T1000 (cell line): ENCODE measurements at places on chromosomes 5 and 9.

DNA sequence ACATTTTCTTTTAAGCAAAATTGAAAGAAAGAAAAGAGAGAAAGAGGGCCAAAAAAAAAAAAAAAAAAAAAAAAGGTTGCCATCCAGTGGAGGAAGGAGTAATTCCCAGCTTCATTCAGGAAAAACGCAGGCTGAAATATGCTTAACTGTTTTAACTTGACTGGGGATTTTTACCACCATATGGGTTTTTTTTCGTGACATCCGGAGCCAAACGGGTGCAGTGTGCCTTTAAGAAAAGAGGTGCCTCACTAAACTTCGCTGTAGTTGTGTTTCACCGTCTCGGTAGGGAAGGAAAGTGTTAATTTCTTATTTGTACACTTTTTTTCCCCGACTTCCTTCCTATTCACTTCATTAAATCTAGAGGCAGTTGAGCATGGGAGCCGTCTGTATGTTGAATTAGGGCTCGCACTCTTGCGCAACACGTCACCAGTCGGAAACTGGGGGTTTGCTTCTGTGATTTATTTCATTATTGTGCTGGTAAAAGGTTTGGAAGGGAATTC, 143.0 kb downstream of the SMARCA2 start:
- no peak for DNase-seq

DNA sequence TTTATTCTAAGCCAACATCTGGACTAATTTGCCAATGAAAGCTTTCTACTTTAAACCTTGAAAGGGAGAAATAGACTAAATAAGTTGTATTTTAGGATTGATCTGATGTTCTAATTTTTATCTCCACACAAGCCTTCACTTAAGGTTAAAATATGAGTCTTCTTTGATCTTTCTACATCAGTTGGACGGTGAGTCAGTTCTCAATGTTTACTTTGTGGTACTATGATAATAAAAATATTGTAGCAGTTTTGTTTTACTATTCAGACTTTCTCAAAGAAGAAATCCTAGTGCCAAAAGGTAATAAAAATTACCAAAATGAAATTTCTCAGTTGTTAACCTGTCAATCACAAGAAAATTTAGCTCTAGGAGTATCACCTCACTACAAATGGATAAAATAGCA, 203.5 kb upstream of the RGMB start:
- DNase-seq = no peak

- DNase-seq = no peak
Observed at GRCh38 chr9:127595611-127596010, 16.5 kb upstream of the STXBP1 start.

GRCh38 chr5:159913048-159913447, 3.2 kb upstream of the ADRA1B start:
- peak; percentile 19 for DNase-seq

DNA sequence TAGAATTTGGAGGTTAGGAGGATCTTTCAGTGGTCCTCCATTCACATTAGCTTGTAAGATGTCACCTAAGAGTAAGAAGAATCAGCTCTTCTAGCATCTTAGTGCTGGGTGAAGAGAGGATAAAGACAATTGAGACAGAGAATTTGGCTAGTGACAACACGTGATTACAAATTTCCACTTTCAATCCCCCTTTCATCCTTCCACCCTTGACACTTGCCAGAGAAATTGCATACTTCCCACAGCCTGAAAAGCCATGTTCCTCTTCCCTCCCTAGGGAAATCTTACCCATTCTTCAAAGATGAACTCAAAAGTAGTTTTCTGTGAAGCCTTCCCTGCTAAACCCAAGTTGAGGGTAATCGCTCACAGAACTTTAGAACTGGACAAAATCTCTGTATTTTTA, 282.6 kb upstream of the PTGER4 start:
- no peak for DNase-seq

DNA sequence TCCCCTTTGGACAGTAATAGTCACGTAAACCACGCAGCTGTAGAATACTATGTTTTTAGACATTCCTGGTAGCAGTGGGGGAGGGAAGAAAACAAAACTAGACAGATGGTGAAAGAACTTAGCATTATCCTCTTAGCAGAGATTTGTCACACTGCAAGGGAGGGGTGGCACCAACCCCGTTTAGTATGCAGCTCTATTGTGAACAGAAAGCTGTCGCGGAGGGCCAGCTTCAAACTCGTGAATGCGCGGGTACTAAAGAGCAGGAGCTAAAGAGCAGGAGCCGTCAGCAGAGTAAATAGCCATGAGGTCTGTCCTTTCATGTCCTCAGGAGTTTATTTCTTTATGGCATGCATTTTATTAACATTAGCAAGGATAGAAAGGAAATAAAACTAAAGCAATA, 141.9 kb upstream of the SLC12A2 start:
- DNase-seq = no peak

- DNase-seq = no peak
Observed at GRCh38 chr5:170280011-170280493, 17.5 kb downstream of the LCP2 start.

DNA sequence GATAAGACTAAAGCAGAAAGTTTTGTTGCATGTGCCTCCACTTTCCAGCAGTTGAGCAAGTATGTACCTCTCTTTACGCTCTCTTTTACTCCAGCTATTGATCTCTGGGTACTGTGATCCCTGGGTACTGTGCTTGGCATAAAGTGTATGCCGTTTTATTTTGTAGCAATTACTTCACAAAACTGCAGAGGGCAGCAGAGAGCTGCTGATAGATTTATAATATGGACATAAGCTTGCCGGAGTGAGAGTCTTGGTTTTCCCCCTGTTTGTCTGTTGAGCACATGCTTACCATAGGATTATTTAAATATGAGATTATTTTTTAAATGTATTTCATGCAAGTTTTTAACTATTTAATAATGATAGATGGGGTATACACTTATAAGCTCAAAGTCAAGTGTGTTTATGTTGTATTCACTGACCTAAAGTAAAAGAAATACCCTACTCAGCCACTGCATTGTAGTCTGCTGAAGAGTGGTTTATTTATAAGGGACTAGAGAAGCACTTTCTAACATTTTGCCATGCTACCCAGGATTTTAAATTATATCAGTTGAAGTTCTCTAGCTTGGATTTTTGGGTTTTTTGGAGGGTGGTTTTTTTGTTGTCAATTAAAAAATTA, 13.0 kb downstream of the TTC1 start:
- peak; percentile 23 for DNase-seq

DNA sequence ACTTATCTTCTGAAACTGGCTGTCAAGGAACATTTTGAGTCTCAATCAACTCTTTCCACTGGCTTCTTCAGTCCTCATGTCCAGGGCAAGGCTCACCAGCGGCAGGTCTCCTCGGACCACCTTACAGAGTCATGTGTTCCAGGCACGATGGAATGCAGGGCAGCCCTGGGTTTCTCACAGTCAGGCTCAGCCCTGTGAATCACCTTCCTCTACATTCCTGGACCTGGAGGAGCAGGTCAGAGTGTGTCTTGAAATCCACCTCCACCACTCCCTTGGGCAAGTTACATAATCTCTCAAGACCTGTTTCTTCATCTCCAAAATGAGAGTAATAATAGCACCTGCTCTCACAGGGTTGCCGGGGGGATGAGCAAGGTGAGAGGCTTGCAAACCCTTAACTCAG, 16.0 kb downstream of the ENC1 start:
- DNase-seq = no peak

- no peak for DNase-seq
Observed at GRCh38 chr9:2390028-2390427, 231.6 kb upstream of the VLDLR start.

DNA sequence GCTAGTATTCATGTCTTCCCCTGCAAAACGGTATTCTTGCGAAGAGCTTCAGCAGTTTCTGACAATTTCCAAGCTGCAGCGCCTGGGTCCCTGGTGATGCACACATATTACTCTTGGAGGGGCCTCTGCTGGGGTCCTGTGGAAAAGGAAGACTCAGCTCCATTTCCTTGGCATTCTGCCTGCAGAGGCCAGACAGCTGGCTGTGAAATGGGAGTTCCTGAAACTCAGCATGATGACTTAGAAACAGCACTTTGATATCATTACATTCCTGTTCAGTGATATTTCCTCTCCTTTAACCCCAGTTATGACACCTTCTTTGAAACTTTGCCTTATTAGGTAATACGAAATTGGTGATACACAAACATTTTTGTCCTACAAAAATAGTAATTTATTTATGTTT, 98.5 kb downstream of the APBA1 start:
- no peak for DNase-seq

- DNase-seq = peak; percentile 10
Observed at GRCh38 chr5:180868960-180869359, 7.9 kb upstream of the ZFP62 start.

GRCh38 chr5:154593071-154593470, 115.0 kb upstream of the HAND1 start:
- DNase-seq = no peak

GRCh38 chr5:61755726-61756222, 423.7 kb downstream of the ZSWIM6 start:
- no peak for DNase-seq

DNA sequence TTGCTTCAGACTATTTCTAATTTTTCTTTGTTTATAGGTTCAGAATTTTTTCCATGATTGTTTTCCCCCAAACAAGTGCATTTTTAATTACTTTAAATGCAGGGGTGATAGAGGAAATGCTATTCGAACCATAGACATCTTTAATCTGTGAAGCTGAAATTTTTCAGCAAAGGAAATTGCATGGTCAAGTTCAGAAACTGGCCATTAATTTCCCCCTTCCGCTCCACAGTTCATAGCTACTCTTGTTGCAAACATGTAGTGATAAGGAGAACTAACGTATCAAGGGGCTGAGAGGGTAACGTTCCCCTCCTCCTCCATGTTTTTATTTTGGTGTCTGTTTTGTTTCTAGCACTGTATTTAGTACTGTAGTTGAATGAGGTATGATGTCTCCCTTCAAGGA, 3.4 kb upstream of the ROPN1L start:
- no peak for DNase-seq

GRCh38 chr9:128159522-128159783, 612 bp upstream of the BBLN start:
- DNase-seq = no peak

- DNase-seq = peak; percentile 92
Observed at GRCh38 chr5:6712577-6713273, 507 bp upstream of the TENT4A start.

GRCh38 chr5:96143450-96143849, 181.8 kb upstream of the ELL2 start:
- DNase-seq = no peak

- DNase-seq = no peak
Observed at GRCh38 chr9:37531699-37532098, 44.5 kb downstream of the FBXO10 start.

- no peak for DNase-seq
Observed at GRCh38 chr5:4028384-4028783, 432.8 kb downstream of the IRX1 start.

GRCh38 chr5:17229313-17229712, 11.9 kb downstream of the BASP1 start:
- DNase-seq = no peak

DNA sequence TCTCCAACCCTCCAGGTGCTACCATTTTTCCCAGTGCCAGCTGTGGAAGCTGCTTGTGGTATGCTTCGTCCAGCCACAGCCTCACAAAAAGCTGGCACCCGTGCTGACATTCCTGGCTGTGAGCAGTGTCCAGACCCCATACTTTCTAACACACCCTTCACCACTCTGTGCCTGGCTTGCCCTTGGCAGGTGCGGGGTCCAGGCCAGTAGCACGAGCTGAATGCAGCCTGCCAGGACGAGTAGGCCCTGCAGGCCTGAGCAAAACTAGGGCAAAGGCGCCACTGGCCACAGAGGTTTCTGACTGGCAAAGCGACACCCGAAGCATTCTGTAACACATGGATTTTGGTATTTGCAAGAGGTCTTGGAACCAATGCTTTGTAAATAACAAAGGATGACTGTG, 26.0 kb upstream of the GHR start:
- DNase-seq = no peak

- no peak for DNase-seq
Observed at GRCh38 chr9:20226345-20226744, 396.0 kb downstream of the MLLT3 start.

DNA sequence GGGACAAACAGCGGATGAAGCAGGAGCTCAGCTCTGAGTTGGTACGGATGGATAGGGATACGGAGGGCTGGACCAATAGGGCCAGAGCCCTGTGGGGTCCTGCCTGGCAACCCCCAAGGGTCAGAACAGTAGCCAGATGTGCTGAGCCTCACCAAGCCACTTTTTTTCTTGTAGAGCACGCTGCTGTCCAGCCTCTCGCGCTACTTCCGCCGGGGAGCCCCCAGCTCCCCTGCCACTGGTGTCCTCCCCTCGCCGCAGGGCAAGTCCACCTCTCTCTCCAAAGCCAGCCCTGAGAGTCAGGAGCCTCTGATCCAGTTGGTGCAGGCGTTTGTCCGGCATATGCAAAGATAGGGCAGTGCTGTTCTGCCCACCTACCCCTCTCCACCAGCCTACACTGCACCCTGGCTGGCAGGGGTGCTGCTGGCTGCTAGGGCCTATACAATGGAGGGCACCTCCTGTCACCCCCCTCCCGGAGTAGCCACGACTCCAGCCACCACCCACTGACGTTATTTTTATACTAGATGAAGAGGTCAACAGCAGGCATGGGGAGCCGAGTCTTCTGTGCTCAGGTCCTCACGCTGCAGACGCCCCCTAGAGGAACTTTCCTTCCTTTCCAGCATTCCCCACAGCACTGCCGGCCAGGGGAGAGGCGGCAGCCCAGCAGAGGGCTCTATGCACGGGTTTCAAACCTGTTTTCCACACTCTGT, 21.6 kb downstream of the SH3GLB2 start:
- peak; percentile 34 for DNase-seq

DNA sequence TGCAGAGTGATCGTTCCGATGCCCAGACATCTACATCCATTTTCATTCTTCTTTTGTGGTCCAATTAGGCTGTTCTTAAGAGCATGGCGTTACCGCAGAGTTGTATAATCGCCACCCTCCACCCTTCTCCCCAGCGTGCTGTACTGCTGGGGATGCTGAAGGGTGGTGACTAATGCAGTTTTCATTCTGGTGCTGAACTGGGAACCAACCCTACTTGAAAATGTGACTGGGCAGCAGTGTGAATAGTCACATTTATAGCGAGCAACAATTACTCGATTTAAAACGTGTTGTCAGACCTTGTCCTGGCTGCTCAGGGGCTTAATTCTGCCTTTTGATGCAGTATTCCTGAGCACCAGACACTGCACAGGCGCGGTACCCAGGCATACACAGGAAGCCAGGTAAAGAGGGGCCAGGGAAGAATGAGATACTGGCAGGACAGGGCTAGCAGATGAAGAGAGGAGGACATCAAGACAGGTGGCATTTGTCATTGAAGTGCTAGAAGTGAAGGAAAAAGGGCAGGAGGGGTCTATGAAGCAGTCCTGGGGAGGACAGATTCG, 719 bp upstream of the ISCA1 start:
- DNase-seq = no peak

GRCh38 chr5:159519365-159519764, 189.1 kb upstream of the IL12B start:
- DNase-seq = no peak

GRCh38 chr5:143061161-143061945, 291.2 kb downstream of the ARHGAP26 start:
- no peak for DNase-seq
